ENCODE measurements at places on chromosomes 11 and 22.

- DNase-seq = no peak
These were observed 33.2 kb downstream of the ZNF195 start for GRCh38 chr11:3345736-3346135.

DNA sequence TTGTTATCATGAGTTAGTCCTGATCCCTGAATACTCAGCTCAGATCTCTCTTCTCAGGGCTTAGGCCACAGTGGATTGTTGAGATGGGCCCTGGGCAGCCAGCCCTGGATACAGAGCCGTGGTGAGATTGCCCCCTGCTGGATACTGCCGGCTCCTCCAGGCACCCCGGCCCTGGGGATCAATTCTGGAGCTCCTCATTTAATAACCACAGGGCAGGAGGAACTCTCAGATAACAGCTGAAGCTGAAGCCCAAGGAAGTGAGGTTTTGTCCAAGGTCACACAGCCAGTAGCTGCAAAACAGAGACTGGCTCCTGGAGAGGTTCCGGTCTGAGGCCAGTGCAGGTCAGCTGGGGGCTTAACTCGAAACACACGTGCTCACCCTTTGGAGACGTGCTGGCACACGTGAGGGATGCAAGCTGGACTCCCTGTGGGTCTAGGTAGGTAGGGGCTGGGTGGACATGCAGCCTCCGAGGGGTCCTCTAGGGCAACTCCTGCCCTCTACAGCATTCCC lies 16.0 kb downstream of the USH1C start:
- DNase-seq = peak; percentile 36

DNA sequence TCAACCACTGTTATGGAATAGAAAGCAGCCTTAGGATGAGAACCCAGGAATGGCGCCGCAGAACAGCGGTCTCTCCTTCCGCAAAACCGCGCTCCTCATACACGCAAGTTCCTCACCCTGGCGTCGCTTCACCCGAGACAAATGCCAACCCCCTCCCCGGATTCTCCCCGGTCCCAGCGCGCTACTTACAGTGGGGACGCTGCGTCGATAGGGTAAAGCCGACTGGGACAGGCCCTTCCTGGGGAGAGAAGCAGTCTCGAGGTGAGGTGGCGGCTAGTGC lies 287 bp downstream of the RPS13 start:
- no peak for DNase-seq

DNA sequence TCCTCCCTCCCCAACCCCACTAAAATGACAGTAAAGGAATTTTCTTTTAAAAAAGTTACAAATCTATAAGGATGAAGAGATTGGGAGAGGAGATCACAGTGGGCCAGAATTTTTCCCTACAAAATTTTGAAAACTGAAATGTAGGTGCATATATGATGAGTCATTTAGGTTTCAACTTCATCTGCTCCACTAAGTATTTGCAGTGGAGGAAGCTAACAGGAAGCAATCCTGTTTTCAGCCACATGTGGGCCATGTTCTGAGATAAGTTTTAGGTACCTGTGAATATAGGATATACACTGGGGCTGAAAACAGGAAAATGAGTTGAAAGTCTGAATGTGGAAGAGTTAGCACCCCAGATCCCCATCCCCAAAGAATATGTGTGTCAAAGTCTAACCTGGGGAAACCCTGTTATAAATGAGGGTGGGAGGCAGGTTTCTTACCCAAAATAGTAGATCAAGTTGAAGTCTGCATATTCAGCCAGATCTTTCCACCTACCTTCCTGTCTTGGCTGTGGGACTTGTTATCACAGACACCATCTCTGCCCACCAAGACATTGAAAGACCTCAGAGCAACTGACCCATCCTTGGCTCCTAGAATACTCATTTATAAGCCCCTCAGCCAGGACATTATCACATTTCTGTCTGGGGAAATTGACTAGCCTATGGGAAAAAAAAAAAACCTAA lies 87.3 kb downstream of the PACS1 start:
- no peak for DNase-seq

DNA sequence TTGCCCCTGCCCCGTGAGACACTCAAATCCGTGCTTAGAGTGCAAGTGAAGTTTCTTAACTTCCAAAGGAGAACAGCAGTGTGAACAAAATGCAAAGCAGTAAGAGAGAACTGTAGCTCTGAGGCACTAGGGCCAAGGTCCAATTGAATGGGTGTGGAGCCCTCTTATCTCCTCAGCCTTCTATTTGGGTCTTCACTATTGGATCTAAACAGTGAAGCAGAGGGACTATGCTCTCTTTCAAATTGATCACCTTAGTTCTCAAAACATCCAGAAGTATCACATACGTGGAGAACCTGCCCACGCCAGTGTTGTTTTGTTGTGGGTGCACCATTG lies 49.6 kb downstream of the C22orf31 start:
- no peak for DNase-seq

DNA sequence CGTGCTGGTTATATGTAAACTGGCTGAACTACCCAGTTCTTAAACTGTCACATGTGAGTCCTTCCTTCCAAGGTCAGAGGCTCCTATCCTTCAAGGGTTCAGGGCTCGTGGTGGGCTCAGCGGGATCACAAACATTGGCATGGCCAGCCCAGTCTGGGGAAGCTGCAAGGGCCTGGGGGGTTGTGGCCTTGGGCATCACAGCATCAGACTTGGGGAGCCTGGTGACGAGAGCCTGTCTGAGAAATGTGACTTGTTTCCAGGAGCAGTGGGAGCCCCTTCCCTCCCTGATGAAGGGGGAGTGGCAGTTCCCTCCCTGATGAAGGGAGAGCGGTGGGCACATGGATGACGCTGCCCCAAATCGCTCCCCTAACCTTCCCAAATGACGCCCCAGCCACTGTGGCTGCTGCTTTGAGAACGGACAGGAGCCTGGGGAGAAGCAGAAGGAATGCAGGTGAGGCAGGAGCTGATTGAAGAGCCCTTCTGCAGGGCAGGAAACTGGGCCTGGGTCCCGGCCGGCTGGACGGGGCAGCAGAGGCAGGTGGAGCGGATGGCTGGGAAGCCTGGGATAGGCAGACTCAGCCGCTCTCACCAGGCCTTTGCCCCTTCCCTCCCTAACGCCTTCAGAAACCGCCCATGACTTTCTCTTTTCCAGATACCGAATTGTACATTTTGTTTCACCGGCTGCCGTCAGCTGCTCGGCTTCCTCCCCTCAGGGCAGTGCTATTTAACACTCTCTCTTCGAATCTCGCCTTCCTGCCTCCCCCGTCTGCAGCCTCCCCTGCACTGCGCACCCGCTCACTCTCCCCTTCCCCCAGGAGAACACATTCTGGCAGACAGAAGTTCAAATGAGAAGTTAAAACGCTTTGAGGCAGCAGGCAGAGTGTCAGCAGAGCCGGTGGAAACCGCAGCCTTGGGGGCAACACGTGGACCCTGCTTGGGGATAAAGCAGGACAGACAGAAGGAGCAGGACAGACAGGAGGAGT lies 1486.7 kb downstream of the BRD1 start:
- no peak for DNase-seq

DNA sequence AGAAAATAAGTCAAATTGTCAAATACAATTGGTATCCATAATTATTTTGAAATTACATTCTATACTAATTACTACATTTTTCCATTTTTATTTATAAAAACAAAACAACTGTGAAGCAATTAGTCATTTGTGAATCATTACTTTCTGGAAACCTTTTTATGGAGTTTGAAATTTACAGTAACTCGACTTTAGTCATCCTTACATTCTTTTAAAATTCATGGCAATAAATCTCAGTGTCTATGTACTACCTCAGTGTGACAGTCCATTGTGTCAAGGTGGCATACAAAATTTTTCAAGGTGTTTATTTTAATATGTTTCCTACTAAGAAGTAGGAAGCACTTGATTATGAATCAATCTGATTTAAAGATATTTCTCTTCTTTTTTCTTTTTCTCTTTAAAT lies 1949.4 kb upstream of the RAG2 start:
- DNase-seq = no peak

DNA sequence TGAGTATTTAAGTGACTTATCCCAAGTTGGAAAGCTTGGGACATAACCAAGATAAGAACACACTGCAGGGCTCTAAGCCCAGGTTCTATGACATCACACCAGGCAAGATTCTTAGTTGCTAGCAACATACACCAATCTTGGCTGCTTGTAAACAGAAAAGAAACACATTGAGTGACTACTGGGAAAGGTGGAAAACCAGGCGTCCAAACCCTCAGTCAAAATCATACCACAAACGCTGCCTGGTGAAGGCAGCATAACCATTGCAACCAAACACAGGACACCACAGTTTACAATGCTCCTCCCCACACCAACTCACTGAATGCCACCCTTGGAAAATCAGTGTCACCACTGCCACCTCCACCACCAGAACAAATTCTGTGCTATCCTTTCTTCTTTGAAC lies 379.9 kb downstream of the TTC28 start:
- no peak for DNase-seq

DNA sequence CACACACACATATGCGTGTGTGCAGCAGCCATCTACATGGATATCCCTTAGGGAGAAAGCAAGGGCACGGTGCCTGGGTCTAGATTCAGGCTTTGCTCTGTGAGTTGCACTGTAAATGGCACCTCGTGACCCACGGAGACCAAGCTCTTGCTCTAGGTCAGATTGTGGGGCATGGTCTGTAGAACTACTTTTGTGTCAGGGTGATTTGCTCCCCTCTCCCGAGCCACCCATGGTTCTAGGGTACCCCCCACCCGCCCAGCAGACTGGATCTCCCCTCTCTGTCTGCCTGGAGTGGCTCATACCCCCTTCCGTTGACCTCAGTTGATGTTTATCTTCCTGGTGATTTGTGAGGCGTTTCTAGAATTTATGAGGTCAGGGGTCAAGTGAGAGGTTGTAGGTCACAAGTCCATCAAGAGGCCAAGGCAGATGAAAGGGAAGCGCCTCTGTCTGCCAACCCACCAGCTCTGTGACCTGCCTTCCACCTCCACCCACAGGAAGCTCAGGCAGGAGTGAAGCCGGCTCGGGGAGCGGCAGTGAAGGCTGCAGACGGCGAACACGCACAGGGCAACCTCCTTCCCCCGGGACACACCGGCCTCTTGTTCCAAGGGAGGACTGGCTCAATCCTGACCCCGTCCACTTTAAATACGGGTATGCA lies 76.2 kb upstream of the TTLL12 start:
- no peak for DNase-seq

DNA sequence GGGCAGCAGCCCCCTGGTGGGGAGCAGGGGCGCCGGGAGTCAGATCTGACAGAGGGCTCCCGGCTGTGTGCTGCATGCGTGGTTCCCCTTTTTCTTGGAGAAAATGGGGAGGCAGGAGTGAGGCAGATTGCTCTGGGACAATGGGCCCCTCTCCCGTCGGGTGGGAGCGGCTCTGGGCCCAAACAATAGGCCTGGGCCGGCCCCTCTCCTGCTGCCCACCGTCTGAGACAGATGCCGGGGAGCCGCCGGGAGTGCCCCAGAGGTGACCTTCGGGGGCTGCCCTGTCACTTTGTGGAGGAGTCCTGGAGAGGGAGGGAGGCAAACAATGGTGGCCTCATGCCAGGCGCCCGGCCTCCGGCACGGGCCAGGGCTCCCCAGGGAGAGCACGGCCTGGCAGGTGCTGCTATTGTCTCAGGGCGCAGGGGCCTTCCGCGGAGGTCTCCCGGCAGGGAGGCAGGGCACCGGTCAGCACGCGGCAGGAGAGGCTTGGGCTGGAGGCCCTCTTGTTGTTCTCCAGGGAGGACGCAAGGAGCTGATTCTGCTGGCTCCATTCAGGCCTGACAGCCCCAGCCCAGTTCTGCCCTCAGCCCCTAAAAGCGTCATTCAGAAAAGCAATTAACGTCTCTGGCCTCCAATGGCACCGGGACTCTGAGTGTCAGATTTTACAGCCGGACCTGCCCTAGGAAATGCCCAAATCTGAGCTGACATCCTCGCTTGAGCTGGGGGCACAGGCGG lies 44.8 kb downstream of the SMIM38 start:
- no peak for DNase-seq

GRCh38 chr22:19455585-19456370 lies 8.3 kb upstream of the C22orf39 start:
- DNase-seq = no peak

- no peak for DNase-seq
These were observed 505.2 kb downstream of the NTM start for GRCh38 chr11:131875611-131876010.

GRCh38 chr22:21068681-21069276 lies 23.0 kb downstream of the LRRC74B start:
- no peak for DNase-seq

- peak; percentile 35 for DNase-seq
These were observed 3.4 kb downstream of the TIMM10 start for GRCh38 chr11:57527056-57527631.

GRCh38 chr11:131737357-131737756 lies 366.9 kb downstream of the NTM start:
- no peak for DNase-seq

GRCh38 chr11:95289378-95290101 lies 58.5 kb upstream of the SESN3 start:
- no peak for DNase-seq

GRCh38 chr11:33388793-33389525 lies 131.8 kb downstream of the HIPK3 start:
- no peak for DNase-seq

- no peak for DNase-seq
These were observed 21.1 kb upstream of the IGLL5 start for GRCh38 chr22:22866381-22867111.

- DNase-seq = peak; percentile 80
These were observed 130.8 kb upstream of the SPON1 start for GRCh38 chr11:13831696-13832095.

DNA sequence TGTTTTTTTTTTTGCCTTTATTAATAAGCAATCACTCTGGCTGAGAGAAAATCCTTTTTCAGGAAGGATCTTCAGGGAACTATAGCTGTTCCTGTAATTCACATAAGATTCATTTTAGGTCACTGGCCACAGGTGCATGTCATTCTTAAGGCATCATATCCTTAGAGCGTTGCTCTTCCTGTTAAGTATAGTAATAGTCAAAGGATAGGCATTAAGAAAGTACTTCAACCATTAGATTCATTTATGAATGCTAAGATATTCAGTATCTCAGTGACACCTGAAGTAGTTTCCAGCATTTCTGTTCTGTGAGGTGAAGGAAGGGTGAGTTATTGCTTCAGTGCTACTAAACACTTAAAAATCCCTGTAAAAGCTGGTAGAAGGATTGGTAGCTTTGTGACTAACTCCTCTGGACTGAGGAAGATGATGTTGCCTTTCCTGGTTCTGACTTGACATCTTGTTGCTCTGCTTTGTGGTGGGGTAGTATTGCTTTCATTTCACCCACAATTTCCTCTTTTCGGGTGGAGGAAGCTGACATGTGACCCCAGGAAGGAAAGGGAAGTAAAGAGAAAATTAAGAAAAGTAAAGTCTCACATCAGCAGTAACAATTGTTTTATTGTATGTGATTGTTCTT lies 34.7 kb downstream of the RNF169 start:
- no peak for DNase-seq

DNA sequence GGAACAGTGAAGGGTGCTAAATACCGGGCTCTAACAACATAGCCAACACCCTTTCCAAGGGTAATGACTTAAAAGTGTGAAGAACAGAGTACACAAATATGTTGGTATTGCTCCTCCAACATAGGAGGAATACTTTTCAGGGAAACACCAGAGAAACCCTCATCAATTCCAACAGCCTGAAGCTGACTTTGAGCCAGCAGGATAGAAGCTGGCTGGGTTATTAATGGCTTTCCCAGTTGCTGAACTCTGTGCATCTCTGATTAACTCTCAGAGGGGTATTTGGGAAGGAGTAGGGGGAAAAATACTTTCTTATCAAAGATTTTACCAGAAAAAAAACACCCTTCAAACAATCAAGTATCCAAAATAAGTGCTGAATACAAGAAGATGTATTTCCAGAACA lies 95.6 kb downstream of the AMBRA1 start:
- DNase-seq = no peak

GRCh38 chr11:17642980-17643379 lies 76.4 kb upstream of the MYOD1 start:
- no peak for DNase-seq

GRCh38 chr11:113161711-113162591 lies 152.4 kb upstream of the TTC12 start:
- peak; percentile 51 for DNase-seq

Measured in NCI-H345 (cell line).